ENCODE measurements at places on chromosomes 13 and 19. TPM values are rescaled to one million over a fixed set of nuclear protein-coding genes. Genes with fewer than 3 reads are reported as not detected.

Gene BEST2
- total RNA-seq, result not detected

Gene PGLYRP2
- not detected for total RNA-seq

Gene ZNF296
- total RNA-seq, result not detected

Gene PRRG2
- total RNA-seq, result 0.17 TPM

Gene C1QTNF9B
- 0.86 TPM for total RNA-seq

Gene ZNF57
- total RNA-seq, result 2.2 TPM

Gene SIGLECL1
- total RNA-seq, result not detected

Gene ZNF548
- 26.2 TPM for total RNA-seq

- no peak for DNase-seq
These were observed 244.3 kb downstream of the RGCC start for GRCh38 chr13:41701676-41702075.

- no peak for DNase-seq
These were observed 3.3 kb downstream of the LYL1 start for GRCh38 chr19:13099073-13099999.

GRCh38 chr19:40549007-40549708 is 27.5 kb upstream of the SHKBP1 start:
- DNase-seq, result no peak

DNA sequence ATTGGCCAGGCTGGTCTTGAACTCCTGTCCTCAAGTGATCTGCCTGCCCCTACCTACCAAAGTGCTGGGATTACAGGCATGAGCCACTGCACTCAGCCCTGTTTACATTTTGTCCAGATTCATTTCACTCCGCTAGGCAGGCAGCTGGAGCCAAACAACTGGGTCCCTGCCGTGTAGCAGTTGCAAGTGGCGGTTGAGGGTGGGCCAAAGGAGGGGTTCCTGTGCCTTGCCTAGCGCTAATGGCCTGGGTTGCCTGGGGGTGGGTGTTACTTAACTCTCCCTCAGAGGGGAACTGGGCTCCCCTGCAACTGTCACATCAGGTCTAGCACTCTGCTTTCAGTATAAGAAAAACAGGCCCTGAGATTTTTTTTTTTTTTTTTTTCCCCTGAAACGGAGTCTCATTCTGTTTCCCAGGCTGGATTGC is 7.4 kb downstream of the ACP5 start:
- no peak for DNase-seq

GRCh38 chr19:17482877-17483604 is 12.7 kb downstream of the SLC27A1 start:
- no peak for DNase-seq

- DNase-seq, result peak; percentile 55
These were observed 37.9 kb upstream of the UBL3 start for GRCh38 chr13:29888306-29888705.

DNA sequence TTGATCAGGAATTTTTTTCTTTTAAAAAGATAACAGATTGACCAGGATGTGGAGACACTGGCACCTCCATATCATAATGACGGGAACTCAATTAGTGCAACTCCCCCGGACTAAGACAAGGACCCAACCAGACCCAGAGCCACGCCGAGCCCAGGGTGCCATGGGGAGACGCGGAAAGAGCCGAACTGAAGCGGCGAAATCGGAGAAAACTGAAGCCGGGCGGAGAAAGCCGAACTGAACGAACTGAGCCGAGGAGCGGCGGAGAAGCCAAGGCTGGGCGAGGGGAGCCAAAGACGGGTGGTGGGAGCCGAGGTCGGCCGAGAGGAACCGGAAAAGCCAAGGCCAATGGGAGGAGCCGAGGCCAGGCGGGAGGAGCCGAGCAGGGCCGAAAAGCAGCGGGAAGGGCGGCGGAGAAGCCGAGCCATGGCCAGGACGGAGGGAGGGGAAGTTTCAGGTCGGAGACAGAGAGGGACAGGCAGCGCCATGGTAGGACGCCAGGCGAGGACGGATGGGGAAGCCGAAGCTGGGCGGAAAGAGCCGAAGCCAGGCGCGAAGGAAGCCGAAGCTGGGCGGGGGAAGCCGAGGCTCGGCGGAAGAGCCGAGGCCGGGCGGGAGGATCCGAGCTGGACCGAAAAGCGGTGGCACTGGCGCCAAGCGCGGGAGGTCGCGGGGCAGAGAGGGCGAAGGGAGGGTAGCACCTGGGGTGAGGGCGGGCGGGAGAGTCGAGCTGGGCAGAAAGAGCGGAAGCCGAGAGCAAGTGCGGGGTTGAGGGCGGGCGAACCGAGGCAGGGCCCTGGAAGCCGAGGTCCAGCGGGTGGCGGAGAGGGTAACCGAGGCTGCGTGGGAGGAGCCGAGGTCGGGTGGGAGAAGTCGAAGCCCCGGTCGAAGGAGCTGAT is 29.4 kb downstream of the ZNF557 start:
- peak; percentile 98 for DNase-seq

- no peak for DNase-seq
These were observed 13.3 kb upstream of the AKAP8L start for GRCh38 chr19:15432018-15432494.

DNA sequence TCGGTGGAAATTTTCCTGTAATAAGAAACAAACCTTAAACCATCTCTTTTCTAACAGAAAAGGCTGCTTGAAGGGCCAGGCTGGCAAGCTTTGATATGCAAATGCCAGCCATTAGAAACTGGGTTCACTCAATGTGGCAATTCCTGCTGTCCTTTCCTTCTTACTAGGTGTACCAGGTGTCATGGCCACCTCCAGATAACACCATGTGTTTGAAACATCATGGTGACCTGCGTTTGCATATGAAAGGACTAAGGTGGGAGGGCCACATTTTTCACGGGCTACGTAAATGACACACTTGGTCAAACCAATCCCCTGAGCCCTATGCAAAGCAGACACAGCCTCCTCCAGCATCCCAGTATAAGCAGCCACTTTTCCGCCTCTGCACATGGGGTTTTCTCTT is 789.1 kb upstream of the SLITRK5 start:
- DNase-seq, result no peak

DNA sequence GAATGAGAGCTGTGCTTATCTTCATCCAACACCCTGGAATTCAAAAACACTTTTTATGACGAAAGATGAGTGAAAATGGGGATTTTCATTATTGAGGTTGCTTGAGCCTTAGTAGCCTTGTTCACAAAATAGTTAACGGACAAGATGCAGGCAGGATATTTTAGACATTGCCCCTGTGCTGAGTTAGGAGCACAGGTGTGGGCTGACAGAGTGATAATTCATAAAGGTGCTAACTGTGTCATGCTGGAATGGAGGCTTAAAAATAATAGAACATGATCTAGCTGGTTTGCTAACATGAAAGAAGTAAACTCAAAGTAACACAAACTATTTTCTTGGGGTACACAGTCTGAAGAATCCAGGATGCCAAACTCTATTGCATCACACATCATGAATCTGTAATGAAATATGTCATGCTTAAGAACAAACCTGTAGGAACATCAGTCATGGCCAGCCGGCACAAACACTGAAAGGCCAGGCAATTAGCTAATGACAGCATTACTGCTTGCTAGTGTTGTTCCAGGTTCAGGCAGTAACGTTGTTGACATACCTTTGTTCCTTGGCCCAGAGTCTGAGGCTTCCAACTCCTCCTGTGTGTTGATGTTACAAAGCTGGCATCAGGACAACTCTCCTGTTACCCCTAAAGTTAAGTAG is 55.3 kb downstream of the FRY start:
- no peak for DNase-seq

GRCh38 chr13:66402546-66402945 is 827.6 kb downstream of the PCDH9 start:
- no peak for DNase-seq

GRCh38 chr13:23707674-23708073 is 137.5 kb downstream of the TNFRSF19 start:
- DNase-seq, result no peak

Data from esophagus muscularis mucosa (tissue), 4 donors.